Fibroblast of skin of back (primary cell): ENCODE measurements at places on chromosomes 4 and X.
A peak's percentile ranks its signal among the peaks of the same experiment; 100 is the strongest.

DNA sequence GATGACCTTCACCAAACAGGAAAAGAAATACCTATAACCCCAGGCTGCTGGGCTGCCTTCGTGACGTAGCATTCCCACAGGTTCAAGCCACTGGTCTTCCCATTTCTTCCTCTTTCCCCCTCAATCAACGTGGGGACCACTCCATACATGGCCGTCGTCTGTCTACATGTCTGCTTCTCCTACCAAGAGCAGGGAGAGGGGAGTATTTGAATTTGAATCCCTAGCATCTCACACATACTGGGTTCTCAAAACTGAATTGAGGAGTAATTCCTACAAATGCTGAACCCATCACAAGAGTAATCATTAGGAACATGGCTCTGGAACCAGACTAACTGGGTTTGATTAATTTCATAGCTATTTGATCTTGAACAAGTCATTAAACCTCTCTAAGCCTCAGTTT, 17.3 kb downstream of the GPC3 start:
- no peak for DNase-seq

- no peak for DNase-seq
Observed at GRCh38 chrX:40041915-40042314, 55.8 kb downstream of the BCOR start.

- DNase-seq: peak; percentile 85
Observed at GRCh38 chr4:152515678-152516077, 20.2 kb downstream of the FBXW7 start.

DNA sequence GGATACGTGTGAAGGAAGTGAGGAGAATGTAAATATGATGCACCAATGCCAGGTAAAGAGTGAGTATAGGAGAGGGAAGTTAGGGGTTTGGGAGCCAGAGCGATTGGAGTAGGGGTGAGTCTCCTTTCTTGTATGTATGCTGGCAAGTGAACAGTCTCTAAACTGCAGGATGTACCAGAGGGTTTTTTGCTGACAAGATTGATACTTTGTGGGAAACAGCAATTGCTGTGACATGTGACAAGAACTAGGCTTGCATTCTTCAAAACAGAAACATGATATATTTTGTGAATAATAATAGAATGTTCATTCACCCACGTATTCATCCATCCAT, 706 bp downstream of the CHIC1 start:
- DNase-seq: no peak

GRCh38 chr4:95129031-95129430, 371.3 kb downstream of the BMPR1B start:
- peak; percentile 38 for DNase-seq

DNA sequence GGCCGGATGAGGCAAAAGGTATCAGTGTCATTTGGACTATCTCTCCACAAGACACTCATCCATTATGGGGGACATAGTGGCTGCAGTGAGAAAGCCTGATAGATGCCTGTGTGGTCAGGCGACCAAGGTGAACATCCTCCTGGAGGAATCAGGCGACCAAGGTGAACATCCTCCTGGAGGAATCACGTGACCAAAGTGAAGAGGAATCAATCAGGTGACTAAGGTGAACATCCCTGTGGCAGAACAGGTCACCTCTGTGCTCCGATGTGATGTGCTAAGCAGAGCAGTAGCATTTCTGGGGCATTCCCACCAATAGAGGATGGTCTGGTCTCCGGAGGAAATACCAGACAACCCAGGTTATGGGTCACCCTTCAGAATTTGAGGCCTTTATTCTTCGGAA, 44.0 kb downstream of the RNF212 start:
- no peak for DNase-seq

- DNase-seq: no peak
Observed at GRCh38 chrX:47723689-47724088, 64.7 kb upstream of the UXT start.

DNA sequence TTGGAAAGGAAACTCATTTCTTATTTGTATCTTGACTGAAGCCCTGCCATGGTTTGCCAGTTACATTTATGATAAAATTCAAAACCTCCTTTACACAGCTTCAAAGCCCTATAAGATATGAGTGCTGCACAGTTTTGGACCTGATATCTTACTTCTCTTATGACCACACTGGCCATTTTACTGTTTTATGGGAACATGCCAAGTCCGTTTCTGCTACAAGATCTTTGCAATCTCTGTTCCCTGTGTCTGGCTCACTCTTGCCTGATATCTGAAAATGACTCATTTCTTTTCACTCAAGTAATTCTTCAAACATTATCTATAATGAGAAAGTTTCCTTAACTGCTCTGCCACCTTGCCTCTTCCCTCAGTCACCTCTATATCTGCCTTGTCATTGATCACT, 247.3 kb downstream of the SPOCK3 start:
- no peak for DNase-seq
